A549 treated with CORT108297 at 1 μM for 4 hours (cell line): ENCODE measurements at places on chromosomes 11 and 22. TPM values are rescaled to one million over a fixed set of nuclear protein-coding genes. Genes with fewer than 3 reads are reported as not detected.

The APOL3 gene
- 0.07 to 0.10 TPM in 2 of 5 replicates, not detected in the others for total RNA-seq

The TRPM5 gene
- total RNA-seq, result not detected in 5 replicates

The EHF gene
- 0.58 to 0.81 TPM (median 0.69 TPM) in 5 replicates for total RNA-seq

The TMEM86A gene
- 0.21 to 0.62 TPM (median 0.41 TPM) in 5 replicates for total RNA-seq

The CFAP300 gene
- total RNA-seq, result 4.9 to 6.9 TPM (median 6.1 TPM) in 5 replicates

The SPTBN2 gene
- 9.4 to 11.7 TPM (median 10.1 TPM) in 5 replicates for total RNA-seq

The OR5A1 gene
- total RNA-seq, result not detected in 5 replicates

The MPZL2 gene
- 0.15 TPM in 1 of 5 replicates, not detected in the others for total RNA-seq

The CNIH2 gene
- 1.6 to 2.5 TPM (median 2.4 TPM) in 5 replicates for total RNA-seq
